ENCODE measurements at places on chromosomes 1 and 21.
A peak's percentile ranks its signal among the peaks of the same experiment; 100 is the strongest.

GRCh38 chr1:156504438-156504813 lies 3.9 kb upstream of the MEF2D start:
- peak; percentile 21 for DNase-seq

- no peak for DNase-seq
These were observed 35.8 kb downstream of the PLEKHO1 start for GRCh38 chr1:150185481-150185880.

GRCh38 chr1:38555130-38555529 lies 304.4 kb downstream of the RRAGC start:
- no peak for DNase-seq

- no peak for DNase-seq
These were observed 148.4 kb downstream of the TOMM20 start for GRCh38 chr1:234980291-234980644.

DNA sequence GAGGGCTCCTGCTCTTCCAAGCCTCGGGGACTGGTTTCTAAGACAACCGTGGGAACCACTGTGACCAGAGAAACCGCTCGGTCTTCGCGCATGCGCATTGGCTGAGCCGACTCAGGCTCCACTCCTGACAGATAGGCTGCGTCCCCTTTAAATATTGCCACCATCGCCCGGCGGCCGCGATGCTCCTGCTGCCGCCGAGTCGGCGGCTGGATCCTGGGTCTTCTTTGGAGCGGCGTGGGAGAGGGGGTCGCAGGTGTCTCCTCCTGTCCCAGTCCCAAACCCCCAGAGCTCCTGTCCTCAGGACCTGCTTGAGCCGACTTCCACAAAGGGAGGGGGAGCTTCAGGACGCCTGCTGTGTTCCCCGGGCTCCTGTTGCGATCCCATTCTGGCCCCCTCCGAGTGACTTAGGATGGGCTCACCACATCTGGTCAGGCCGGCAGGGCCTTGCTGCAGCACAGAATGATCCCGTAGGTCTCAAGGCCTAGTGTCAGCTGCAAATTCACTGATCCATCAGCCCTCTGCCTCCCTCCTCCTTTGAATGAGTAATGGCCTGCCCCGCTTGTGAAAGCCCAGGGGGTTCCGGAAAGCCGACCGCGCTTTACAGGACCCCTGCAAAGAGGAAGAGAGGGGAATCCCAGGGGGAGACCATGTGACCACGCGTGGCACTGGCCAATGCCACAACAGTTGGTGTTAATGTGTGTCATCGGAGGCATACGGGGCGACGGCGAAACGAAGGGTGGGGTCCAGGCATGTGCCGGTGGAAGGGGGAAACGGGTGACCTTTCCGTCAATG lies 683.2 kb upstream of the TPTE start:
- DNase-seq = no peak

- no peak for DNase-seq
These were observed 18.1 kb downstream of the HDAC1 start for GRCh38 chr1:32309960-32310359.

- no peak for DNase-seq
These were observed 80.4 kb upstream of the LRRC53 start for GRCh38 chr1:74592580-74593355.

DNA sequence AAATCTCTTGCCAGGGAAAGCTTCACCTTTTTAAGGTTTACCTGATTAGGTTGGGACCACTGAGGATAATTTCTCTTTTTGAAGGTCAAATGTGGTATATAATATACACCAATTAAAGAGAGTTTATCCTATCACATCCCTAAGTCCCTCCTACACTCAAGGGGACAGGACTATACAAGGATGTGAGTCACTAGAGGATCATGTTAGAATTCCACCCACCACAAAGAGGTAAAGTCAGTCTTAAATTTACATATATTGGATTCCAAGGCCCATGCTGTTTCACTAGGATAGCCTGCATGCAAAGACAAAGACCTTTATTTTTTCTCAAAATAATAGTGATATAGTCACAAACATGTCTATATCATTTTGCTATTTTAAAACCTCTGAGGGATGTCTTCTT lies 164.4 kb downstream of the GIPC2 start:
- no peak for DNase-seq

DNA sequence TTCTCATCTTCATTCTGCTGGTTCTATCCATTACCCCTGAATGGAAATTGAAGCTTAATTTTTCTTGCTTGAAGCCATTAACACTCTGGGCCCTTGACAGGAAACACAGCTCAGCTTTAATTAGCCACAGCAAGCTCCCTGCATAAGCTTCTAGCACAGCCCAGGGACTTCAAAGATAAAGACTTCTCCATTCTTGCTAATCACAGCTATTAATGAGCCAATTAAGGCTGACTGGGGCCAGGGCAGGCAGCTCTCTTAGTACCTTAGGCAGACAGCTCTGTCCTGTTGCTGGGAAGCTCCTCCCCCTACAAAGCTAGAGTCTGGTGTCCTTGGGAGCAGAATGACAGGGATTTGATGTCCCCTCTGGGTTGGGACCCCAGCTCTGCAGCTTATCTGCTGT lies 27.9 kb upstream of the TRABD2B start:
- no peak for DNase-seq

- DNase-seq = no peak
These were observed 74.8 kb upstream of the ATP1B1 start for GRCh38 chr1:169031566-169032224.

GRCh38 chr1:147591261-147591891 lies 50.1 kb downstream of the BCL9 start:
- DNase-seq = no peak

DNA sequence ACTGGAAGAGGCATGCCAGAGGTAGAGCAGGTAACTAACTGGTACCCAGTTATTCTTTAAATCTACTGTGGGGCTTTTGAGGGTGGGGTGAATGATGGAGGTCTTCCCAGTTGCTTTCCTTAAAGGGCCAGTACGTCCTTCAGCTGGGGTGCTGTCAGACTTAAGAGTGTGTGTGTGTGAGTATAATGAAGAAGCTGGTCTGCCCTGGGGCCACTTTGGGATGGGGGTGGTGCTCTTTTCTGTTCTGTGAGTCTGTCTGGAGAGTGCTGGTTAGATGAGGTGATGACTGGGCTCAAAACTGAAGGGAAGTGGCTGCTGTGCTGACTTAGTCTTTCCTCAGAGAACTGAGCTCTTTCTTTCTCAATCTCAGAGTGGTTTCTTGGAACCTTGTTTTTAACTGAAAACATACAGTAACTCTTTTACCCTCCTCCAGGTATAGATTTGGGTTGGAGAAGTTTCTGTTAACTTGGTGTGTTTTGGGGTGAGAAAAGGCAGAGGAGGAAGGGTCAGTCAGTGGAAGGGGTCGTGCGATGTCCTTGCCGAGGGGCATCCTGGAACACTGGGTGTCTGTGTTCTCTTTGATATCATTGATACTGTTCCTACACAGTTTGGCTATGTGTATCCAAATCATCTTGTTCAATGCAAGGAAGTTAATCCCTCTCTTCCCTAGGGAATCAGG lies 746 bp downstream of the MACF1 start:
- no peak for DNase-seq

DNA sequence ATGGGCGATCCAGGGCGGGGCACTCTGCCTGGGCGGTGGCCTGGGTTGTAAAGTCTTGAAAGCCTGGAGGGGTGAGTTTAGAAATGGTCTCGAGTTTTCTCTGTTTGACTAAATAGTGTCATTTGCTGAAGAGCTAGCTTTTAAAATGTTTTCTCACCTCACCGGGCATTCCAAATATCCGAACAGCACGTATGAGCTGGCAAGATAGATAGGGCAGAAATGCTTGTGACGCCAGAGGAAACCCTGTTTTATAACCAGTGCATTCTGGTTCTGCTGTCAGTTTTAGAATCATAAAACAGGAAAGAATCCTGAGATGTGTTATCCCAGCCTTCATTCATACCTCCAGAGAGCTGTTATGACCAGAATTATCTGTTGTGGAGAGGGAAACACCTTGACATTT lies 725 bp downstream of the RTCA start:
- DNase-seq = no peak

DNA sequence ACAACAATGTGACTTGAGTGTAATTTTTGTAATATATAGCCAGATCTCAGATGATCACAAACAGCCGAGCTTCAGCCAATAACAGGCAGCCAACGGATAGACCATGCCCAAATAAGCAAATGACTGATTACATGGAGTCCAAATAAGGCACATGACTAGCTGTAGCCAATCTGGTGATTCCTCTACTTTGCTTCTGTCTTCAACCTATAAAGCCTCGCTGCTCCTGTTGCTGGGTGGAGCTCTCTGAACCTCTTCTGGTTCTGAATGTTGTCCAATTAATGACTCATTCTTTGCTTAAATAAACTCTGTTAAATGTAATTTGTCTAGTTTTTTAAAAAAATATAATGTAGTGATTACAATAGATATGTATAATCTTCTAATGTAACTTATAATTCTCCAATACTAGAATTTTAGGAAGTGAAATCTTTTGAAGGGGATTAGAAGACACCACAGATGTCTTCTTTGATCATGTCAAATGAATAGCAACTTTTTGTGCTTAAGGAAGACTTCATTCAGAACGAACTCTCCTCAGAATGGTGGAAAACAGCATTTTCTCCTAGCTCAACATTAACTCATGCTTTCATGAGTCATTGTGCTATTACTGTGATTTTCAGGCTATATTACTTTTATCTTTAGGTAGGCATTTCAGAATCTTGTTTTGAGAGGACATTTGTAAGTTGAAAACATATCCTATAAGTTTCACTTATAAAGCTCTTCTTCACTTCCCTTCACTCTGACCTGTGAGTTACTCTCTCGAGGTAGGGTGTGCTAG lies 857.8 kb upstream of the B3GALT2 start:
- no peak for DNase-seq

DNA sequence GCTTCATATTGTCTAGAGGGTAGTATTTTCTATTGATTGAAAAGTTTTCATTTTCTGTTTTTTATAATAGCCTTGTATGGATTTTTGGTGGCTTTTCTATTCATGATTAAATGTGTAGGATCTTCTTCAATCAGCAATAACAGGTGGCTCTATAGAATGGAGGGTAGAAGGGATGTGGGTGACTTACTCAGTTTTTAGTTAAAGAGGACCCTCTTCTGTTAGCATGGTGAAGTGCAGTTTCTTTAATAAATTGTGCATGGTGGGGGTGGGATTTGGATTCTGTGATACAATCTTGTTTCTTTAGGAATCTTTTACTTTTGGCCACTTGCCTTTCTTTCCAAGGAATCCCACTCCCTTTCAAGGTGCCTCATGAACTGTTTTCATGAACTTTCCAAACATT lies 64.7 kb downstream of the SLC35A3 start:
- DNase-seq = no peak
